ENCODE measurements at places on chromosomes 3 and 15. TPM values are rescaled to one million over a fixed set of nuclear protein-coding genes. Genes with fewer than 3 reads are reported as not detected.

GRCh38 chr3:48180021-48180420, 8.2 kb downstream of the CDC25A start:
- no peak for DNase-seq

RPL4 gene
- 3,277 TPM for total RNA-seq

PDCD7 gene
- total RNA-seq, result 37.0 TPM

GRCh38 chr3:65439641-65440284, 599.0 kb downstream of the MAGI1 start:
- peak; percentile 59 for DNase-seq

- DNase-seq, result no peak
These were observed 27.2 kb upstream of the ABHD17C start for GRCh38 chr15:80667936-80668335.

PIK3CB gene
- 11.8 TPM for total RNA-seq

TRANK1 gene
- total RNA-seq, result 11.3 TPM

GRCh38 chr15:85543741-85544155, 163.3 kb downstream of the AKAP13 start:
- no peak for DNase-seq

- peak; percentile 8 for DNase-seq
These were observed 268.7 kb downstream of the XXYLT1 start for GRCh38 chr3:195001961-195002861.

All from neural crest cell (in vitro differentiated cells).